ENCODE measurements at places on chromosomes 13 and 19.

DNA sequence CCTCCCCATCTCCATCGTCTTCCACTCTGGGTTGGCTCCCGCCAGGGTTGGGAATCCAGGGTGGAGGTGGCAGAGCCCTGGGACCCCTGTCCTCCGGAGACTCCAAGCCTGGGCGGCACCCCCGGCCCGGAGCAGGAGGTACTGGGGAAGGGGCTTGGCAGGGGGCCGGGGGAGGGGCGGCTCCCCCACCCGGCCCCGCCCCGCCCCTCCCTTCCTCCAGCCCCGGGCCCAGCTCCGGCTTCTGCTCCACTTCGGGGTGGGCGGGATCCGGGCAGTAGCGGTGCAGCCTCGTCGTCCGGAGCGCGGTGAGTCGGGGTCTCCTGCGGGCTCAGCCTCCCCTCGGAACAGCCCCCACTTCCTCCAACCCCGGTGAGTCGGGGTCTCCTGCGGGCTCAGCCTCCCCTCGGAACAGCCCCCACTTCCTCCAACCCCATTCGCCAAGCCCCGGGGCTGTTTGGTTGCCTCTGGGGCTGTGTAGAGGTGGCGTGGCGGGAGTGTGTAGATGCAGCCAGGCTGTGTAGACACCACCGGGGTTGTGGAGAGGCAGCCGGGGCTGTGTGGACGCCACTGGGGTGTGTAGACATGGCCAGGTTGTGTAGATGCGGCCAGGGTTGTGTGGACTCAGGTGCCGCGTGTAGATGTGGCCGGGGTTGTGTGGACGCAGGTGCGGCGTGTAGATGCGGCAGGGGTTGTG is at the start of gene TMPRSS9:
TMPRSS9 (plus strand) TSS at position 274 of the 694 bp plus-strand sequence. CDS start 29,521 bp downstream, outside the sequence.
- no peak for DNase-seq

DNA sequence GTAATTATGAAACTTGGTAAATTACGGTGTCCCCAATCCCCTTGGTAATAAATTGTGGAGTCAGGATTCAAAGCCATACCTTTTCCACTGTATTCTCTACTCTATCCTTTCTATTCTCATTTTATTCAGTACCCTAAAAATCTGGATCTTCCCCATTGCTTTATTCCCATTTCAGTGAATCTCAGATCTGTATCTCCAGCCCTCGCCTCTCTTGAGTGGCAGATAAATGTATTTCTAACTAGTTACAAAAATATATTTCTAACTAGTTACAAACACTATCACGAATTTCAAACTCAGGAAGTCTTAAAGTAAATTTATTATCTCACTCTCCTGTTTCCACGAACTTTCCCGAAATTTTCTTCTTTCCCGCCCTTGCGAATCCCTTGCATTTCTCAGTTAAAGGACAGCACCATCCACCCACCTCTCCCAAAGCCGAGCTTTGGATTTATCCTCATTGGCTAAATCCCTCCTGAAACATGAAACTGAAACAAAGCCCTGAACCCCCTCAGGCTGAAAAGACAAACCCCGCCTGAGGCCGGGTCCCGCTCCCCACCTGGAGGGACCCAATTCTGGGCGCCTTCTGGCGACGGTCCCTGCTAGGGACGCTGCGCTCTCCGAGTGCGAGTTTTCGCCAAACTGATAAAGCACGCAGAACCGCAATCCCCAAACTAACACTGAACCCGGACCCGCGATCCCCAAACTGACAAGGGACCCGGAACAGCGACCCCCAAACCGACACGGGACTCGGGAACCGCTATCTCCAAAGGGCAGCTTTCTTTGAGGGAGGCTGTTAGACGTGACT is 164.3 kb upstream of the PABPC3 start:
- no peak for DNase-seq

DNA sequence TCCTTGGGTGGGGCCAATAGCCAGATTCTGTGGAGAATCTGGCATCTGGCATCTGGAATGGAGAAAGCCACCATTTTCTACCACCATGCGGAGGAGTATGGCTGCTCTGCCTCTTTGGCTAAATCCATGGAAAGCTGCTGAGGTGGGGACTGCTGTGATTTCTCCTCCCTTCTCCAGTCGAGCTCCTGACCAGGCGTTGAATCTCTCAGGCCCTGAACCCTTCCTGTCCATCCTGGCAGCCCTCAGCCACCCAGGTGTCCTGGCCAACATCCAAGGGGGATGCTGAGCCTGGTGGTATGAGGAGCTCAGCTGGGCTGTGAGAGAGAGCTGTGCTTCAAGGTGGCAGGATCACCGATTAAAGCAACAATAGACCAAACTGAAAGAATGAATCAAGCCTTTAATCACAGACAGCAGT is 17.4 kb upstream of the SIGLEC6 start:
- DNase-seq, result no peak

- no peak for DNase-seq
These were observed 666.0 kb downstream of the DIAPH3 start for GRCh38 chr13:59497621-59498247.

DNA sequence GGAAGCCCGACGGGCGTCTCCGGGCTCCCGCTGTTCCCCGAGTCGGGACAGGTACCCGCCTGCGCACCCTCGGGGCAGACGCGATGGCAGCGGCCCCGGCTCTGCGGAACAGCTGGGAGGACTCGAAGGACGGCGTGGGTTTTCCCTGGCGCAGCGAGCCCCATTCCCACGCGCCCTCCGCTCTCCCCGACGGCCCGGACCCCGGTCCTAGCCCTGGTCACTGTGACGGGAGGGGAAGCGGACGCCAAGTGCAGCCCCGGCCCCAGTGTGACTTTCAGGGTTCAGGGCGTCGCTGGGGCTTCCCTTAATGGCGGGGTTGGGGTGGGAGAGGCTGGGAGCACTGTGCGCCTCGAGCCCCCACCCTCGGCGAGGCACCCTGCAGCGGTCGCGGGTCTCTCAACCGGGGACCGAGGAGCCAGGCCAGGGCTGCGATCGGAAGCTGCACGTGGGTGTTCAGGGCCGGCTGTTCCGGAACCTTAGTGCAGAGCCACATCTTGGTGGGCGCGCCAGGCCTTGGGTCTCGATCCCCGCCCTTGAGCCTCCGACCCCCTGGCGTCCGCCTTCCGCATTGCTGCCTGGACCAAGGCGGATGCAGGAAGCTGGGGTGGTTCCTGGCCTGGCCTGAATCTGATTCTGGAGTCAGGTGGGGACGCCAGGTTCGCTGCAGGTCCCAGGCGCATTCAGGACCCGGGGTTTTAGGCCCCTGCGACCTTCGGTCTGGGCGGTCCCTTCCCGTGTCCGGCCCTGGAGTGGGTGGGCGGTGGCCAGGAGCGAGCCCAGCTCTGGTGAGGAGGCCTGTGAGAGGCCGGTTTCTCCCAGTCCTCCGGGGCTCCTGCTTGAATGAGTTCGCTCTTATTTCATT is 3.5 kb downstream of the LGALS7B start:
- DNase-seq, result no peak

DNA sequence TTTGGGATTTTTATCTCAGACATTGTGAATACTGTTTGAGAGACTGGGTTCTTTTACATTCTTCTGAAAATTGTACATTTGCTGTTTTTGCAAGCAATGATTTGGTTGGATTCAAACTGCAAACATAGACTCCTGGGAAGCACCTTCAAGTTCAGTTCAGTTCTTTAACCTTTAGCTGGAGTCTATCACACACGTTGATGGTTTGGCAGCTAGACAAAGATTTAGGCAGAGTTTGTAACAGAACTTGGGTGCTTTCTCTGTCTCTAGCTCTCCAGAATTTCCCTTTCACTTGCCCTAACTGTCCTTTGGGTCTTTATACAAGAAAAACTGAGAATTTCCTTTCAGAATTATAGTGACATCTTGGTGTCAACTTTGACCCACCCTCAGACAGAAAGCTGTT is 556.6 kb downstream of the DIAPH3 start:
- no peak for DNase-seq

GRCh38 chr13:27423333-27423732 is 1.1 kb upstream of the GTF3A start:
- no peak for DNase-seq

GRCh38 chr19:47720669-47721422 is 7.6 kb downstream of the EHD2 start:
- no peak for DNase-seq

- no peak for DNase-seq
These were observed 16.1 kb upstream of the SLC15A1 start for GRCh38 chr13:98768522-98768921.

DNA sequence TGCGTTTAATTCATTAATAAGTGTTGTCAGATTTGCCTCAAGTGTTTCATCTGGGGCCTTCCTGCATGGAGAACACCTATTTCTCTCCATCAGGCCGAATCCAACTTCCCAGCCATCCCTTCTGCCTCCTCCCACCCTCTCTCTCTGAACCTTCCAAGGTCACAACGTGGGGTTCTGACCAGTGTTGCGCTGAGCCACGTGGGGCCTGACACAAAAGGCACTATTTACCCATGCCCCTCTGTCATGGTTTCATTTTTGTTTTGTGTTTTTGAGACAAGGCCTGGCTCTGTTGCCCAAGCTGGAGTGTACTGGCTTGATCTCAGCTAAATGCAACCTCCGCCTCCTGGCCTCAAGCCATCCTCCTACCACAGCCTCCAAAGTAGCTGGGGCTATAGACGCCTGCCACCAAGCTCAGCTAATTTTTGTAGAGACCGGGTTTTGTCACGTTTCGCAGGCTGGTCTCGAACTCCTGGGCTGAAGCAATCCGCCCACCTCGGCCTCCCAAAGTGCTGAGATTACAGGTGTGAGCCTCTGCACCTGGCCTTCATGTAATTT is 8.6 kb upstream of the IRGC start:
- no peak for DNase-seq

DNA sequence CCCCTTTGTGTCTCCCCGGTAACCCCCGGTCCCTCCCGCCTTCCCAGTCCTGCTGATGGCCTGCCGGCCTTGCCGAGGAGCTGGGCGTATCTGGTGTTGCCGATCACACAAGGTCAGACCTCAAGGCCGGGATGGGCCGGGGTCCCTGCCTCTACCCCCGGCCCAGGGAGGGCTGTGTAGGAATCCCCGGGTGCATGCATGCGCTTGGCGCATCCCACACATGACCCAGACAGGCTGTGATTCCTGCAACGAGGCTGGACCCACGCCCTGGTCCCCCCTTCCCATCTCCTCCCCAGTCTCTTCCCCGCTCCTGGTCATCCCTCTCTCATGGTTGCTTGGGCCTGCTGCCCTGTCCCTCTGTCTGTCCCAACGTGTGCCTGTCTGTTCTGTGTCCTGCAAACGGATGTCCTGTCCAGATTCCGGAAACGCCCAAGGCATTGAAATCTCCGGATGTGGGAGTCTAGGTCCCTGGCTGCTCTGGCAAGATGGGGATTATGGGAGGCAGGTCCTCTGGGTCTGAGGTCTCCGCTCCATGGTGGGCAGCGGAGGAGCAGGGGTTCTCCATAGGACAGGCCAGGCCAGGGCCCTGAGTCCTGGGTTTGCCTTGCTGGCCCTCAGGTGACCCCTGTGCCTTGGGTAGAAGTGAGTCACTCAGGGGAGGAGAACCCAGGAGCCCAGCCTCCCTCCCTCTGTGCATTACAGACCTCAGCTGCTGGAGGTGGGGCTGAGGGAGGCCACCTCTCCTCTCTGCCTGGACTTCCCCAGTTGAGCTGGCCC is 1.6 kb downstream of the PKN1 start:
- peak; percentile 78 for DNase-seq

DNA sequence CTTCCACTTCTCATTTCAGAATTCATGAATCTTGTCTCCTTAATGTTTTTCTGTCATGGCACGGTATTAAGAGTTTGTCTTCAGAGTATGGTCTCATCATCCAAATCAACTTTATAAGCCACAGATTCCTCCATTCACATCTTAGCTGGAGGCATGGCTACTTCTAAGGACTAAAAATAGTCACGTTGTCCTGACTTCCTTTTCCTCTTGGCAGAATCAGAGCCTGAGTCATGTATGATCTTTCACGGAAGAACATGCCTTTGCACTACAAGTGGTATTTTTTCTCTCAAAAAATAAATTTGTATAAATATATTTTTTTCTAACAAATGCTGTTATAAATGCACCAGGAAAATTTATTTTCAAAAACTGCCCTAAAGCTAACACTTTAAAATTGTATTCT is 71.4 kb downstream of the ALOX5AP start:
- peak; percentile 68 for DNase-seq

GRCh38 chr19:33450689-33451088 is 70.9 kb downstream of the PEPD start:
- no peak for DNase-seq

DNA sequence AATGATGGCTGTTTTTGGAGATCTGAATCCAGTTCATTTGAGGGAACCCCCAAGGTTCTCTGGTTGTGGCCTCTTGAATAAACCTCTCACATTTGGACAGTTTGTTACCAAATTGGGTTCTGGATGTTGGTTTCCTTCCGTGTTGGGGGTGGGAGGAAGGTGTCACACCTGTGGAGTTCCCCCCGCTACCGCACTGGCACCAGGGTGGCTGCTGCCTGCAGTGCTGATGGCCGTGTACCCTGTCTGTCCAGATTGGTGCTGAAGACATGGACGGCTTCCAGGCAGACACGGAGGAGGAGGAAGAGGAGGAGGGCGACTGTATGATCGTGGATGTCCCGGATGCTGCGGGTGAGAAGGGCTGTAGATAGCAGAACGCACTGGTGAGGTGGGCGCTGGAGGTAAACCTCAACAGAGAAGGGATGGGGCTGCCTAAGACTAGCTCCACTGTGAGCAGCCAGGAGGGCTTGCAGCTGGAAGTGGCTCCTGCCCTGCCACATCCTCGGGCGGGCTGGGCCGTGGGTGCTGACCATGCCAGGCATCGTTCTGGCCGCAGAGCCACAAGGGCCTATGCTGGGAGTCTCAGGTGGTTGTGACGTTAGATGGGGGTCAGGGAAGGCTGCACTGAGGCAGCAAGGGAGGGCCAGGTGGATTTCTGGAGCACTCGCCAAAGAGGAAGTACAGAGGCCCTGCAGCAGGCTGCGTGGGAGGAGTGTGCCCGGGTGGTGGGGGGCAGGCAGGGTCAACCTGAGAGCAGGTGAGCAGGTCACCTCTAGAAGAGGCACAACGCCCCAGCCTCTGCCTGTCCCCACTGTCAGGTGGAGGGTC is 15.4 kb downstream of the UBXN6 start:
- DNase-seq, result no peak

DNA sequence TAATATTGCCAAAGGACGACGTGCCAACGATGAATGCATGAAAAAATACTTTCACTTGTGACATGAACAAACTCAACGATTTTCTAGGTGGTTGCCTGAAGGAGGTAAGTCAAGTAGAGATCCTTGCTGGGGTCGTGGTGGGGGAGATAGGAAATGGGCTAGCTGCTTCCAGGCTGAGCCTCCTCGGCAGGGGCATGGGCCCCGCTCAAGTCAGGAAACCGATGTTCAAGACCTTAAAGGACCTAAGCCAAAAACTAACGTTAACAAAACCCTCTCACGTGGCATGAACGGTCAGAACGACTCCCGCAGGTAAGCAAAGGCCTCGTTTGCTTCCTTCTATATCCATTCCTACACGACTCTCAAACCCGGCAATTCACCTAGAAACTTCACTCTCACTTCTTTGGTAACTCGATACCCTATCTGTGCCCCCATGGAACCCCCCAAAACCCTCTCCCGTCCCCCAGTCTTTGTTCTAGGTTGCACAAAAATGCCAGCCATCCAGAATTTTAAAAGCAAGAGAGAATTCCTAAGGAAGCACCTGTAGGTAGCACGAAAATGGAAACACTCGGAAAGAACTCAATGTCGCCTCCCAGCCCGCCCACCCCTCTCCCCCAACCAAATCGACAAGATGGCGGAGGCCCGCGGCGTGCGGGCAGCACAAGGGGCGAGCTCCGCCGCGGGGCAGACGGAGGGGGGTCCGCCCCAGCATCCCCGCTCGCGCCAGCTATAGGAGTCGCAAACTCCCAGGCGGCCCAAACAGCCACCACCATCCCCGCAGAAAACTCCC is 13.6 kb downstream of the ACP4 start:
- DNase-seq, result peak; percentile 33

Data from PC-3 (cell line).